B cell (primary cell): ENCODE measurements at places on chromosomes 16 and 17. TPM values are rescaled to one million over a fixed set of nuclear protein-coding genes. Genes with fewer than 3 reads are reported as not detected.

CDIP1 gene
- total RNA-seq = 18.0 and 20.3 TPM in 2 replicates

GRCh38 chr17:65556910-65557348 lies 4.5 kb downstream of the AXIN2 start:
- DNase-seq = no peak

GRCh38 chr17:73291260-73291801 lies 20.5 kb downstream of the CDC42EP4 start:
- no peak for DNase-seq

DNA sequence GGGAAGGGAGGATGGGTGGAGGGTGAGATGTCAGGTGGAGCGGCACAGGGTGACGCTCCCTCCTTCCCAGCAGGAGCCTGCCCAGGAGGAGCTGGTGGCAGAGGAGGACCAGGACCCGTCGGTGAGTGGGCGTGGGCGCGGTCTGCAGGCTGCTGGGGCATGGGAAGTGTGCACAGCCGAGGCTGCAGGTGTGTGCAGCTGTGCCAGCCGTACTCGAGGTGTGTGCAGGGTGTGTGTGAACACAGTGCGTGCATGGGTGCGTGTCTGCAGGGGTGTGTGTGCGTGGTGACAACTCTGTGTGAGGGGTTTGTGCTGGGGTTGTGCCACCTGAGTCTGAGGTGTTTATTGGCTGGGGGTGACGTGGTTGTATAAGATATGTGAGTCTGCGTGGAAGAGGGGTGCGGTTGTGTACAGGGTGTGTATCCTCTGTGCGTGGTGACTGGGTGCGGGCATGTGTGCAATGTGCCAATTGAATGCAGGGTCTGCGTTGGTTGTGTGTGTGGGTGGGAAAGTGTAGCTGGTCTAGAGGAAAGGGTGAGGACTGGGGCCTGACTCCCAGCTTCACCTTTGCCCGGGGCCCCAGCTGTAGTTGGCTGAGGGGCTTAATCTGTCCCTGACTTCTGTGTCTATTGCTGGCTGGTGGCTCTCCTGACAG lies 670 bp downstream of the TNFSF12 start:
- DNase-seq = peak; percentile 62

DNA sequence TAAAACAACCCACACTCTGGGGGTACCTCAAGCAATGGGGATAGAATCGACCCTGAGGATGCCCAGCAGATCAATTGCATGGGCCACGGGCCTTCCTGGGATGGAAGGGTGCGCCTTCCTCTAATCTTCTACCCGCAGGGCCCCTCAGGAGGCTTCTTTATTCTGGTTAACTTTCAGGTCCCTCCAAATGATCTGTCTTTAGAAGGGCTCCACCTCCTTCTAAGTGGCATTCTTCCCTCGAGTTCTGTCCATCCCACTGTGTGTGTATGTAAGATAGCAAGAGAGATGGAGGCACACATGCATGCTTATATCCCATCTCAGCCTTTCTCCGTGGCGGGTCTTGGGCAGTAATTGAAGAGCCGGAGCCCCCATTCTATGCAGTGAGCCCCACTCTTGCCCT lies 125.7 kb downstream of the MRM1 start:
- DNase-seq = no peak
